SHP77 treated with DMSO at 0.1 percent for 48 hours (cell line): ENCODE measurements at places on chromosomes 5 and 9.

- no peak for DNase-seq
Measured at GRCh38 chr9:17807613-17808282, 228.9 kb downstream of the SH3GL2 start.

GRCh38 chr5:153883854-153884611, 154.7 kb downstream of the FAM114A2 start:
- no peak for DNase-seq

DNA sequence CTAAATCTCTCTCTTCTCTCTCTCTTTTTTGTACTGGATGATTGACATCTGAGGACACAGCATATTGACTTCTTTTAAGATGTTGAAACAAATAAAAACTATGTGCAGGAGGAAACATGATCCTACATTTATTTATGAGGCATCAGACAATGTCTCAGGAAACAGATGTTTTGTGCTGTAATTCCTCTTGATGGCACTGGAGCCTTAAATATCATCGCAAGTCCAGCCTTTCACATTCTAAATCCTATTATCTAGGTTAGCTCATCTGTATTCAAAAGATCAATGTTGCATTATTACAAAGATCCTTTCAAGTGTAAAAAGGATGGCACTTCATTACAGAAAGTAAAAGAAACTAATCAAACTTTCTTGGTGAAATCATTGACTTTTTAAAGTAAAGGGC, 63.9 kb downstream of the MAT2B start:
- no peak for DNase-seq

- no peak for DNase-seq
Measured at GRCh38 chr9:98092613-98092931, 26.4 kb downstream of the TRIM14 start.

- DNase-seq = no peak
Measured at GRCh38 chr5:126178521-126178920, 244.7 kb upstream of the GRAMD2B start.

- DNase-seq = peak; percentile 75
Measured at GRCh38 chr5:43042176-43042625, 2.1 kb upstream of the ANXA2R start.

GRCh38 chr5:169494383-169494935, 89.1 kb upstream of the SPDL1 start:
- DNase-seq = no peak

- DNase-seq = no peak
Measured at GRCh38 chr9:131997779-131998178, 81.9 kb downstream of the MED27 start.

GRCh38 chr5:168798065-168799023, 219.2 kb upstream of the PANK3 start:
- no peak for DNase-seq

- peak; percentile 86 for DNase-seq
Measured at GRCh38 chr5:35990941-35991611, at the start of gene UGT3A1. UGT3A1 (minus strand) TSS chr5:35991390; CDS start chr5:35991240, 150 bp downstream.

GRCh38 chr9:33131790-33132772, 35.1 kb downstream of the B4GALT1 start:
- no peak for DNase-seq

DNA sequence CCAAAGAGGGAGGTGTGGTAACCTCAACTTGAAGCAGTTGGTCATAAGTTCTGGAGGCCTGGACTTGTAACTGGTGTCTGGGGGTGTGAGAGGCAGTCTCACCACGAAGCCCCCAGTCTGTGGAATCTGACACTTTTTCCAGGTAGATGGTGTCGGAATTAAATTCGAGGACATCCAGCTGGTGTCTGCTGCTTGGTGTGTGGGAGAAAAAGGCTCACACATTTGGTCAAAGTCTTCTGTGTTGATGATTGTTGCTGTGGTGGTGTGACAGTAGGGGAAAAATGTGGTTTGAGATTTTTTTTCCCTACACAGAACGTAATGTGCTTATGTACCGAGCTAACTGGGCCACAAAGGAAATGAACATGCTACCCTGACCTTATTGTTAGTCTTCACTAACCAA, 251.9 kb downstream of the MAT2B start:
- no peak for DNase-seq

GRCh38 chr5:154460172-154460571, 14.4 kb downstream of the SAP30L start:
- no peak for DNase-seq

DNA sequence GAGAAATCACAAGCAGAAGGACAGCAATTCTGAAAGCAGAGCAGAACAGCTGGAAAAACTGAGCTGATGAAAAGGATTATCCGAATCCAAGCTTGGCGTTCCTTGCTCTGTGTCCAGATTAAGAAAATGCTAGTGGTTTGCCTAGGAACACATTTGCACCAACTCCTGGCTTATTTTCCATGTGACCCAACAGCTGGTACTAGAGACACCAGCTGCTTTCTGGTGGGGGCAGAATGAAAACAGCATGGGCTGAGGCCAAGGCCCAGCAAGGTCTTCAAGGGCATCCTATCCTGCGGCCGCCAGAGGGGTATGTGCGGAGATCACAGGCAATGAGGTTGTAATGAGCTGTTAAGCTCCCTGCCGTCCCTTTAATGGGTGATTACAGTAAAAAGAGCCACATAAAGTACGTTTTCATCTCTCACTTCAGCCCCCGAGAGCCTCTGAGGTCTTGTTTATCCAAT, 131.5 kb downstream of the DOCK8 start:
- DNase-seq = no peak

- peak; percentile 42 for DNase-seq
Measured at GRCh38 chr9:100099722-100100042, 639 bp downstream of the INVS start.

DNA sequence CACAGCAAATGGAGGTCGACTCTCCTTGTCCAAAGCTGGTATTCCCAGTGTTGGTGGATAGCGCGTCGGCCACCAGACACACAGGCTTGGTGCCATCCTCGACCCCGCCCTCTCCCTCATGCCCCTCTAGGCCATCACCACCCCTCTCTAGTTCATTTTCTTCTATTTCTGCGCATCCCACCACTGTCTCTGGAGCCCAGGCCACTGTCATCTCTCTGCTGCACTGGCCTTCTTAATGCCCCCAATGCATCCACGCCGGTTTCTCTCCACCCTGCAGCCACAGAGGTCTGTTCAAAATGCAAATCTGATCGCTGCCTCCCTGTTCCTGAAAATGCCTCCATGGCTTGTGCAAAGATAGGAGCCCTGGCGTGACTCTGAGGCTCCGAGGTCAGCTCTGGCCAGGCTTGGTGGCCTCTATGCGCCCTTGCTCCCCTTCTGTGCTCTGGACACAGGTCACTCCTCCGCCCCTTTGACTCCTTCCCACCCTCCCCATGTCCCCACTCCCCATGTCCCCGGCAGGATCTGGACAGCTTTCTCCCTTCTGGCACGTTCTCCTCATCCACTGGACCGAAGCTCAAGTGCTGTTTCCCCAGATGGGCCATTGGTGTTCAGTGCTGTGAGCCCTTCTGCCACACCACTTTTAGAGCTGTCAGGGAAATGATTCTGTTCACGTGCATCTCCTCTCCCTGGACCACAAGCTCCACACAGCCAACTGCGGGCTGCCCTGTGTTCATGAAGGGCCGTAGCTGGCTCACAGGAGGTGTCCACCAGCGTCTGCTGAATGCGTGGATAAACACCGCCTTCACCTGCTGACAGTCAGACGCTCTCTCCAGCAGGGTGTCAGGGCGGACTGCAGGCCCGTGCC, 59.5 kb upstream of the RNF130 start:
- no peak for DNase-seq

- no peak for DNase-seq
Measured at GRCh38 chr5:140101179-140101578, 12.7 kb upstream of the PURA start.

GRCh38 chr9:111179577-111179976, 141.3 kb upstream of the LPAR1 start:
- peak; percentile 69 for DNase-seq

GRCh38 chr5:80759866-80760577, 105.2 kb upstream of the DHFR start:
- no peak for DNase-seq
